ENCODE measurements at places on chromosomes 3 and 15.

DNA sequence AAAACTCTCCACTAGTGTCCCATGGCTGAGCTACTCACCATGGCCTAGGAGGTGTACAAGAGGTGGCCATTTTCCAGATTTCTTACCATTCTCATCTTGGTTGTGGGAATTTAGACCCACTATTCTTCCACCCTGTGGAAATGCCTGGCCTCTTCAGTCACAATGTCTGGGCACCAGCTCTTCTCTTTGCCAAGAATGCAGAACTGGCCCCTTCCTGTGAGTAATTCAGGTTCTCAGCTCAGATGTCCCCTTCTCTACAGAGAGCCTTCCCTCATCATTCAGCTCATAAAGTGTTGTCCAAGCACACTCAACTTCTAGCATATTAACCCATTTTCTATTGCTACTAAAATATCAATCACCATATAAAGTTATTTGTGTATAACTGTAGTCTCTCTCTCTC lies 575.5 kb upstream of the KCNMB2 start:
- DNase-seq, result no peak

GRCh38 chr3:127443581-127444375 lies 146.8 kb downstream of the TPRA1 start:
- DNase-seq, result no peak

GRCh38 chr3:99248130-99248529 lies 346.6 kb upstream of the DCBLD2 start:
- no peak for DNase-seq

DNA sequence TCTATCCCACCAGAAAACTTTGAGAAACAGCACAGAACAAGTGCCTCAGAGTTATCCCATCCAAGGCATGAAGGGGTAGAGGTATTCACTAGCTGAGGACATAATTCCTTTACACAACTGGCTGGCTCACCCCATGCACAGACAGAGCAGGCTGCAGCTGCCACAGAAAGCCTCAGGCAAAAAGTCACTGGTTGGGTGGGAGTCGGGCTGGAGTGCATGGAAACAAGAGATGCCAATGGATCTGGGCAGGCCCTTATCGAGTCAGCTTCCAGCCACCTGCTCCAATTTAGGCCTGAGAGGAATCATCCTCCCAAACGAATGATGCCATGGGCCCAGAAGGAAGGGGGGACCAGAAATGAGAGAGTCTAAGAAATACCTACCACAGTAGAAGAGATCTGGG lies 83.0 kb downstream of the RSL24D1 start:
- DNase-seq, result no peak

DNA sequence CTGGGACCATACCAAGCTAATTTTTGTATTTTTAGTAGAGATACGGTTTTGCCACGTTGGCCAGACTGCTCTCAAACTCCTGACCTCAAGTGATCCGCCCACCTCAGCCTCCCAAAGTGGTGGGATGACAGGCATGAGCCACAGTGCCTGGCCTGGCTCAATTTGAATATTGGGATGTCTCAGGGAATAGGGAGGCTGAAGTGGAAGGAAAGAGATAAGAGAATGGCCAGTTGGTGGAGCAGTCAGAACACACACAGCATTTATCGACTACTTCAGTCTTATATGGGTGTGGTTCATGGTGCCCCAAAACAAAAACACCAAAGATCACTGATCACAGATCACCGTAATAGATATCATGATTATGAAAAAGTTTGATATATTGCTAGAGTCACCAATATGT lies 144.4 kb downstream of the GMNC start:
- DNase-seq, result no peak

GRCh38 chr3:133246119-133246518 lies 153.7 kb upstream of the BFSP2 start:
- no peak for DNase-seq

GRCh38 chr3:24145481-24145880 lies 200.4 kb downstream of the NR1D2 start:
- no peak for DNase-seq

DNA sequence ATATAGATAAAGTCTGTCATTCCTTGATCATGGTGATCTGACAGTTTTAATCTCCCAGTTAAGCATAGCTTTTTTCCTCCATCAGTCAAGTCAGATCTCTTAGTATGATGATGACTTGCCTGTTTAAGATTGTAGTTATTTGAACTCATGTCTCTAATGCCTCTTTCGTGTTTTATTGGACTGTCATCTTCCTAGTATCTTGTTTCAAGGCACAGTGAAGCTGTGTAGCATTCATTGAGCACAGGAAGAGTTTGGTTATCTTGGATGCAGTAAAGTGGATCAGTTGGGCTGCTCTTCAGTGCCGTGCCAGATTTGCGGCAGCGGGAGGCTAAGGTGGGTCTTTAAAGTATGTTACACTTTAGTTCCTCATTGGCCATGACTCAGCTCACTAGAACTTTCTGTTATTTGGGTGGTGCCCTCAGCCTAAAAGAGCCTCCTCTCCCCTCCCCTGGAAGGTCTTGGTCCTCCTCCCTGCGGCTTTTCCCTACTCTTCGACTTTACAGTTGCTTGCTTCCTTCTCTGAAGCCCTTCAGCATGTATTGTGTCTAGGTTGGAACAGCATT lies 45.7 kb upstream of the SKOR1 start:
- DNase-seq, result no peak

DNA sequence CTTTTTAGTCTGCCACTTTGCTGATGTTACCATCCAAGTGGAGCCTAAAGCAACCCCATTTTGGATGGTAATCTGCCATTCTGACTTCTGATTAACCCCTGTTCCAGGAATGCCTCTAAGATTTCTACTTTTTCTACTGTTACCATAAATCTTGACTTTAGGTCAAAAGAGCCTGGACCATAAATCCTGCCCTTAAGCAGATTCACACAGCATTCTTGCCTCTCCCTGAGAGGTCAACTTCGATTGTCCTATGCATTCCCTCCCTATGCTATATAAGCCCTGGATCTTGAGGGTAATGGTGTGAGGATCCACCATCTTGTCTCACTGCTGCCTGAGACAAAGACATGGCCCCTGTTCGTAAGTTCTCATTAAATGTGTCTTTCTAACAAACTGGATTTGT lies 177.3 kb downstream of the GABRB3 start:
- no peak for DNase-seq
